ENCODE measurements at places on chromosomes 5 and 9. TPM values are rescaled to one million over a fixed set of nuclear protein-coding genes. Genes with fewer than 3 reads are reported as not detected.

Gene RAB3C
- 0.52 TPM for total RNA-seq

Gene TEX48
- total RNA-seq, result not detected

Gene TMEM171
- total RNA-seq, result not detected

Gene ANKH
- total RNA-seq, result 13.0 TPM

Gene TRIM52
- total RNA-seq, result 4.2 TPM

Gene SHISAL2B
- not detected for total RNA-seq

Gene PFN3
- not detected for total RNA-seq

Gene SH3RF2
- 3.7 TPM for total RNA-seq

Gene IRX4
- under 0.01 TPM for total RNA-seq

Gene KCTD16
- total RNA-seq, result under 0.01 TPM

Gene CDC25C
- 3.7 TPM for total RNA-seq

Gene LOX
- total RNA-seq, result 50.1 TPM

Gene DDX41
- 33.9 TPM for total RNA-seq

Gene MAMDC2
- total RNA-seq, result 11.0 TPM

Gene FGD3
- total RNA-seq, result 4.2 TPM

Gene SPAAR
- total RNA-seq, result 1.0 TPM

Gene TMC1
- total RNA-seq, result 0.52 TPM

Gene FST
- 24.5 TPM for total RNA-seq

Gene IFNA13
- 0.52 TPM for total RNA-seq

Gene PDGFRB
- 86.6 TPM for total RNA-seq

Gene KCNMB1
- total RNA-seq, result under 0.01 TPM

Gene SLC4A9
- total RNA-seq, result not detected

Gene ATP6V1G1
- 56.9 TPM for total RNA-seq

Gene PRRX2
- 3.1 TPM for total RNA-seq

Gene FPGS
- 41.2 TPM for total RNA-seq

Gene RIMOC1
- total RNA-seq, result 8.4 TPM

Gene AMBP
- total RNA-seq, result under 0.01 TPM

Gene OBP2B
- not detected for total RNA-seq

Gene ICE1
- total RNA-seq, result 23.0 TPM

Gene HMGCR
- 55.8 TPM for total RNA-seq

Gene GDA
- 0.52 TPM for total RNA-seq

Gene P4HA2
- 50.6 TPM for total RNA-seq

Gene ALDH1A1
- total RNA-seq, result 52.7 TPM

Gene TXNDC8
- not detected for total RNA-seq

Gene IGFBPL1
- 1.0 TPM for total RNA-seq
